Neural crest cell (in vitro differentiated cells): ENCODE measurements at places on chromosomes 5 and 9.

- no peak overlapping the region for H3K27ac ChIP-seq
- DNase-seq, result no peak
- H3K4me3 ChIP-seq, result no peak overlapping the region
- no peaks in the 10 kb centered on the region for H3K27me3 ChIP-seq
- H3K36me3 ChIP-seq, result no peaks in the 10 kb centered on the region
Measured at GRCh38 chr9:78753039-78753438, 456.1 kb downstream of the PSAT1 start.

GRCh38 chr9:4301296-4301695, 1.4 kb upstream of the GLIS3 start:
- no peak for DNase-seq
- H3K4me1 ChIP-seq, result peaks cover 17% of the 10 kb centered on the region
- no peak overlapping the region for H3K27ac ChIP-seq
- H3K27me3 ChIP-seq, result peaks cover 55% of the 10 kb centered on the region
- H3K4me3 ChIP-seq, result peak overlapping the region; percentile 28

- no peak overlapping the region for H3K4me3 ChIP-seq
- no peaks in the 10 kb centered on the region for H3K4me1 ChIP-seq
- no peak for DNase-seq
Measured at GRCh38 chr5:181127907-181128626, 2.9 kb downstream of the OR2V1 start.

DNA sequence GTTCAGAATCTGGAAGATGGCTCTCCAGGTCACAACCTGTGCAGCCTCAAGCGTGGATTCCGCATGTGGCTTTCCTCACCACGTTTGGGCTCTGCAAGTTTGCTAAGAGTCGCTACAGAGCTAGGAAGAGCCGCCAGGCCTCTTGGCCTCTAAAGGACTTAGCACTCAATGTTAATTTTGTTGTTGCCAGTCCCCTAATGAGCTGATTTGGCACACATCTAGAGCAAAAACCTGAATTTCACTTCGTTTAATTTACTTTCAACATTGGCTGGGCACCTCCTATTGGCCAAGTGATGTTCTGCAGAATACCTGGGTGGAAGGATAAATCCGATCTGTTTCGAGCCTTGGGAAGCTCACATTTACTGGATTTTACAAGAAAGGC, 65.8 kb upstream of the UNC5A start:
- no peaks in the 10 kb centered on the region for H3K36me3 ChIP-seq
- no peak for DNase-seq
- H3K27me3 ChIP-seq, result peaks cover 69% of the 10 kb centered on the region
- H3K4me3 ChIP-seq, result no peak overlapping the region

- H3K27ac ChIP-seq, result no peak overlapping the region
- DNase-seq, result no peak
- peaks cover 3% of the 10 kb centered on the region for H3K36me3 ChIP-seq
- H3K4me1 ChIP-seq, result peaks cover 9% of the 10 kb centered on the region
- no peak overlapping the region for H3K4me3 ChIP-seq
Measured at GRCh38 chr9:128706671-128707381, 4.5 kb downstream of the PKN3 start.

- no peaks in the 10 kb centered on the region for H3K4me1 ChIP-seq
- no peaks in the 10 kb centered on the region for H3K27me3 ChIP-seq
- DNase-seq, result no peak
- H3K4me3 ChIP-seq, result no peak overlapping the region
Measured at GRCh38 chr5:138149530-138149929, 10.3 kb upstream of the NME5 start.

GRCh38 chr5:103436656-103437055, 125.9 kb downstream of the NUDT12 start:
- peaks cover 47% of the 10 kb centered on the region for H3K4me1 ChIP-seq
- peaks cover 17% of the 10 kb centered on the region for H3K36me3 ChIP-seq
- no peak overlapping the region for H3K27ac ChIP-seq

- H3K27me3 ChIP-seq, result no peaks in the 10 kb centered on the region
- H3K36me3 ChIP-seq, result no peaks in the 10 kb centered on the region
- H3K27ac ChIP-seq, result no peak overlapping the region
- no peak for DNase-seq
- peaks cover 19% of the 10 kb centered on the region for H3K4me1 ChIP-seq
Measured at GRCh38 chr9:91036356-91036755, 234.7 kb downstream of the SYK start.

DNA sequence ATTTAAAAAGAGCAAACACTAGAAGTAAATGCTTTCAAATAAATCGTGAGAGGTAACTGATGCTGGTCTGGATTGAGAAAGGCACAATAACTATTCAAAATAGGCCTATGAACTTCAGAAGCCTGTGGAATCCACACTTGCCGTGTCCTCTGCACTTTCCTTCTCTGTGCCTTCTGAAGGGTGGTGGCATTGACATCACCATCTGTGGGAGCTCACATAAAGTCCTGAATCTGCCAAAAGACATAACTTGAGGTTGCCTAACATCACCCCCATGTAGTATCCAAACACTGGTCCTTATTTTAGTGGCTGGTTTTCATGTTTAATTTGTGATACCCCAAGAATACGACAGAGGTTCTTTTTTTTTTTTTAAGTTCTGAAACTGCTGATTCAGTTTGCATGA, 59.8 kb downstream of the IRF1 start:
- H3K27me3 ChIP-seq, result no peaks in the 10 kb centered on the region
- H3K4me1 ChIP-seq, result peaks cover 5% of the 10 kb centered on the region
- H3K36me3 ChIP-seq, result no peaks in the 10 kb centered on the region
- DNase-seq, result no peak
- no peak overlapping the region for H3K4me3 ChIP-seq

- peaks cover 6% of the 10 kb centered on the region for H3K4me1 ChIP-seq
- no peak for DNase-seq
- H3K4me3 ChIP-seq, result no peak overlapping the region
- H3K27me3 ChIP-seq, result peaks cover 43% of the 10 kb centered on the region
Measured at GRCh38 chr9:98652302-98652701, 56.4 kb downstream of the GABBR2 start.

- H3K4me1 ChIP-seq, result peaks cover 12% of the 10 kb centered on the region
- no peak for DNase-seq
- peaks cover 59% of the 10 kb centered on the region for H3K27me3 ChIP-seq
- H3K36me3 ChIP-seq, result no peaks in the 10 kb centered on the region
Measured at GRCh38 chr5:7396713-7397454, 946 bp downstream of the ADCY2 start.

DNA sequence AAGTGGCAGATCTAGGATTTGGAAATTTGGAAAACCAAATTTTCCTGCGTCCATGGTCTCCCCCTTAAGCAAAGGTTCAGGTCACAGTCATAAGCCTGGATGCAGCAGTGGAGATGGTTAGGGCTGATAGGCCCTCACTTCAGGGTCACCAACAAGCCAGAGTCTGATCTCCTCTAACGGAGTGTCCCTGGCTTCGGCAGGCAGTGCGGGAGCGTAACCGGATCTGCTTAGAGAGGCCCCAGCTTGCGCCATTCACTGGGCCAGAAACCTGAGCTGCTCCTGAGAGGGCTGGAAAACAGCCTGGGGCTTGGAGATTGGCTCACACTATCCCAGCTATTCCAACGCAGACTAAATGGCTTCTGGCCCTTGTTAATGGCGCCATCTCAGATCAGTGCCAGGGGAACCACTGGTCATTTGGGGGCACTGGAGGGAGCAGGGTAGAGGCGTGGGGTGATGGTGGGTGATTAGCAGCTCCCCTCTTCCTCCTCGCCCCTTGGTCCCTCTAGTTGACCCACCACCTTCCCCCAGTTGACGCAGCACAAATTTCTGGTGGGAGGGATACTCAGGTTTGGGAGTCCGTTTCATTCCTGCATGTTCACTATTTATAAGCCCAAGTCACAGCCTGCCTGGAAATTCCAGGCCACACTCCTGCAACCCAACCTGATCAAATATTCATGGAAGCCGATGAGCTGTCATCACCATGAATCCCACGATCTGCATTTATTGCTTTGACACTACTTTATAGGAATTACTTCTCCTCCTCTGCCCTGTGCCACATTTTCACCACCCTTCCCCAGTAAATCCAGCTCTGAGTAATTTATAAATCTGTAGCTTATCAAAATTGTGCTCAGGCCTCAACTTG, 134.6 kb upstream of the CPEB4 start:
- H3K4me3 ChIP-seq, result no peak overlapping the region
- no peak overlapping the region for H3K27ac ChIP-seq
- no peaks in the 10 kb centered on the region for H3K36me3 ChIP-seq

DNA sequence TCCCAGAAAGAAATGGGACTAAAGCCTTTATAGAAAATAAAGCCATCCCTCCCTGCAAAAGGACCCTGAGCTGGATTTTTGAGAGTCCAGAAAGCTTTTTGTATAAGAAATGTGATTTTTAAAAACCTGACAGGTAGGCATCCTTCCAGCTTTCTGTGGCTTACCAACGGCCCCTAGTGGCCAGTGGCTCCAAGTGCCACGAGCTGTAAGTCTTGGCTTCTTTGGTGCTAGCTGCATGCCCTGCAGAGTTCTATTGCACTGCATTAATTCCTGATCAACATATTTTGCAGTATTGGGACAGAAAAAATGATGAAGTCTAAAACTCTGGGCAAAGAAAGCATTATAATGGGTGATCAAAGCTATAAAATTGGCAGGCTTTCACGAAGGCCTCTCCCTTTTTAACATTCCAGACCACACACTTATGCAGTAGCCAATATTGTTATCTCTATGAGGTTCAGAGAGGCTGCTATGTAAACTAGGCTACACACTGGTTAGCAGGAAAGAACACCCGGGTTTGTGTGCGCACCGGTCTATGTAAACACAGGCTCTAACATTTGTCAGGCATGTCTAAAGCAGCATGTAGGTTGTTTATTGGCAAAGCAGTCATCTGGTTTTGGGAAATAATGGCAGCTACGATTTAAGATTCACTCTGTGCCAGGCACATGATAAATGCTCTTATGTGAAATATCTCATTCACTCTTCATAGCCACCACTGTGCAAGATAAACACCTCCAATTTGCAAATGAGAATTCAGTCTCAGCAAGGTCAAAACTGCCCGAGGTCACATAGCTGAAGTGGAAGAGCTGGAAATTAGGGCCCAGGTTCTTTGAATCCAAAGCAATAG, 55.2 kb downstream of the NMUR2 start:
- no peaks in the 10 kb centered on the region for H3K4me1 ChIP-seq
- H3K27me3 ChIP-seq, result peaks cover 5% of the 10 kb centered on the region
- H3K36me3 ChIP-seq, result no peaks in the 10 kb centered on the region
- no peak overlapping the region for H3K4me3 ChIP-seq
- peak; percentile 44 for DNase-seq
- no peak overlapping the region for H3K27ac ChIP-seq

DNA sequence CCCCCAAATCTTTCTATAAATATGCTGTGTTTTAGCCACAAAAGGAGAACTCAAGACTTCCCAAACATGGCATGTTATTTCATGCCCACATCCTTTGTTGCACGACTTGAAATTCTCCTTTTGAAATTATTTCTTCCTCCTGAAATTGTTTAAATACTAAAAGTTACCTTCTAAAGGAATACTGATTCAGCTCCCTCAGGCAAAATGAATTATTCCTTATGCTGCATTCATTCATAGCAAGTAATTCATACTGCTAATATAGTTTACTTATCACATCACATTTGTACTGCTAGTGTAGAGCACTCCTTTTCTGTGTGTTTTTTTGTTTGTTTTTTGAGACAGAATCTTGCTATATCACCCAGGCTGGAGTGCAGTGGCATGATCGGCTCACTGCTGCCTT, 45.7 kb downstream of the BHMT start:
- no peak overlapping the region for H3K4me3 ChIP-seq
- no peaks in the 10 kb centered on the region for H3K36me3 ChIP-seq
- no peak for DNase-seq
- H3K27ac ChIP-seq, result no peak overlapping the region
- H3K27me3 ChIP-seq, result no peaks in the 10 kb centered on the region
